ELF-1 (cell line): ENCODE measurements at places on chromosomes 16 and 17.
A peak's percentile ranks its signal among the peaks of the same experiment; 100 is the strongest.

GRCh38 chr16:88498576-88499208 is 45.6 kb downstream of the ZFPM1 start:
- DNase-seq: no peak

- no peak for DNase-seq
These were observed 19.7 kb downstream of the NUP88 start for GRCh38 chr17:5399767-5400166.

- peak; percentile 61 for DNase-seq
These were observed 5.5 kb downstream of the LIMD2 start for GRCh38 chr17:63694229-63694949.

GRCh38 chr16:85730186-85730465 is 20.8 kb downstream of the C16orf74 start:
- DNase-seq: no peak

DNA sequence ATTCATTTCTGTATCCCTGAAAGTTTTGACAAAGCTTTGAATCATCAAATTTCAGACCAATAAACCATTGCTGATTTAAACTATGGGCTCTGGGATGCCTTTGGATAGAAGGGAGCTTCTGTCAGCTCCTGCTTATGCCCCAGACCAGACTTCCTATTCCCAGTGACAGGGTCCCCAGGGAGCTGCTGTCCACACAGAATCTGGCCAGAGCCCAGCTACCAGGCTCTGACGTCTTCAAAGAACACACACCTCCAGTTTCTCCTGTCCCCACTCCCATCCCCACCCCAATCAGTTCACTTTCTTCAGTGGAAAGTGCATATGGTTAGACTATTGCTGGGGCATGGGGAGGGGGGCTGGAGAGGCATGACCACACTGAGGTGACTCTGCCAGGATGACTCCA is 51.6 kb upstream of the SREBF1 start:
- no peak for DNase-seq

DNA sequence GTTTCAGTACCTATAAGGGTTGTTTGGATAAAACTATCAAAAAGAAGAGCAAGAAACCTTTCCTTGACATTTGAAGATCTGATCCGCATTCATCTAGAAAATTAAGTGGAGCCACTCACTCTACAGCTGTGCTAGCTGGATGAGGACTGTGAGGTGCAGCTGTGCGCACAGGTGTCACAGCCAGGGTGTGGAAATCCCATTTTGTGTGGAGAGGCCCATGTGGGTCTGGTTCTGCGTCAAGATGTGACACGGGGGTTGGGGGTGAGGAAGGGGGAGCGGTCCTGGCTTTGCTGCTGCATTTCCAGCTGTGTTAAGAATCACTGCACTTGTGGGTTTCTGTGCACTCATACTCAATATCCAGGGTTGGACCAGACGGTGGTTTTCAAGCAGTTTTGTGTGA is 70.7 kb downstream of the CLEC16A start:
- no peak for DNase-seq
